ENCODE measurements at places on chromosomes 16 and 17. TPM values are rescaled to one million over a fixed set of nuclear protein-coding genes. Genes with fewer than 3 reads are reported as not detected.

METTL2A gene
- total RNA-seq = 26.6 TPM

SSTR5 gene
- not detected for total RNA-seq

KRT24 gene
- not detected for total RNA-seq

OR4D1 gene
- total RNA-seq = 0.17 TPM

SCO1 gene
- 36.4 TPM for total RNA-seq

UMOD gene
- total RNA-seq = not detected

DOC2A gene
- 0.33 TPM for total RNA-seq

KRTAP3-1 gene
- not detected for total RNA-seq

NPIPA3 gene
- total RNA-seq = 2.2 TPM

FHOD1 gene
- total RNA-seq = 111 TPM

All from activated CD4-positive, alpha-beta memory T cell treated with anti-CD3 and anti-CD28 coated beads for 36 hours (primary cell).